ENCODE measurements at places on chromosomes 7 and 10.
A peak's percentile ranks its signal among the peaks of the same experiment; 100 is the strongest.

GRCh38 chr7:131012477-131013031 is 278.5 kb upstream of the KLF14 start:
- DNase-seq = no peak

DNA sequence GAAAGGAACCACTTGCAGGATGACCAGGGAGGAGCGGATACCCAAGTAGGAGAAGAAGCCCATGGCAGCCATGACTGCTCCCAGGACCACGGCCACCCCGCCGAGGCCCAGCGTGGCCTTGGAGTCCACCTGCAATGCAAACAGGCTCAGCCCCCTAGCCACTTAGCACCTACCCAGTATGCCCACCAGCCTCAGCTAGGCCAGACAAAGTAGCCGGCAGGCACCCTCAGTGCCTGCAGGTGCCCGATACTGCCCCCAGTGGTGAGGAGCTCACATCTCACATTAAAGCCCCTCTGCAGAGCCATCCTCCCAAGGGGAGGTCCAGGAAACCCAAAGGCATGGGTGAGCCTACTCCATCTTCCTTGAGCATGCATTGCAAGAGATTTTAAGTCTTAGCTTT is 6.6 kb downstream of the NPC1L1 start:
- peak; percentile 51 for DNase-seq

DNA sequence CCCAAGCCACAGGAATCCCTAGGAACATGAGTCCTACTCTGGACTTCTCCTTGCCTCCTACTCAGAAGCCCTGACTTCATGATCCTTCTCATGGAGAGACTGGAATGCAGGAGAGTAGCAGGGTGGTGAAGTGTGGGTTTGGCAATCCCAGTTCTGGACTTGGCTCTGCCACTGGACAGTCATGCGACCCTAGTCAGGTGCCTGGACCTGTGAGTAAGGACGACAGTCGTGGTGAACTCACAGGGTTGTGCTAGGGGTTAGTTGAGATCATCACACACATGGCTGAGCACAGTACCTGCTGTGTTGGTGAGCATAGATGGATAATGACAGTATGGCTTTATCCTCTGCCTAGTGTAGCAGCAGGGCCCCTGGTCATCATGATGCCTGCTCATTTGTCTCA is 117.9 kb downstream of the LRRC18 start:
- DNase-seq = no peak

GRCh38 chr10:6926971-6927370 is 346.9 kb upstream of the PRKCQ start:
- DNase-seq = no peak

DNA sequence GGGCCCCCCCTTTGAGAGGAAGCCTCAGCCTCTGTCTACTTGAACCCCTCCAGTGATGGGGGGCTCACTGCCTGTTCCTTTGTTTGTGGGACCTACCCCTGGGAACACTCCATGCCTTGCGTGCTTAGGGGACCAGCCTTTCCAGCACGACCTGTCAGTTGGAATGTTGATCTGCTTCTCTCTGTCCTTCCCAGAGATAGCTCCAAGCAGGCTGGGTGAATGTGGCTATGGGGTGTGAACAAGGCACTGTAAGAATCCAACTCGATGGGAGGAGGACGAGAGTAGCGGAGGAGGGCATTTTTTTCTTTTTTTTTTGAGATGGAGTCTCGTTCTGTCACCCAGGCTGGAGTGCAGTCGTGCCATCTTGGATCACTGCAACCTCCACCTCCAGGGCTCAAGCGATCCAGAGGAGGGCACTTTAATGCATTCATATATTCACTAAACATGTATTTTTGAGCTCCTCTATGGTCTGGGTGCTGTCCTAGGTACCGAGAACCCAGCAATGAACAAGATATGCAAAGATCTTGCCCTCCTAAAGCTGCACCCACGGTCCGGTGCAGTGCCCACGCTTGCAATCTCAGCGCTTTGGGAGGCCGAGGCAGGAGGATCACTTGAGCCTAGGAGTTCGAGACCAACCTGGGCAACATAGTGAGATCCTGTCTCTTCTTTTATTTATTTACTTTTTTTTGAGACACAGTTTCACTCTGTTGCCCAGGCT is 8.5 kb downstream of the CLIP2 start:
- DNase-seq = no peak

Measured in activated CD4-positive, CD25-positive, alpha-beta regulatory T cell treated with anti-CD3 and anti-CD28 coated beads, Interleukin-2, amount 50 U/mL, for 72 hours (primary cell).